ENCODE measurements at places on chromosomes 12 and 14. TPM values are rescaled to one million over a fixed set of nuclear protein-coding genes. Genes with fewer than 3 reads are reported as not detected.

- no peaks in the 10 kb centered on the region for H3K36me3 ChIP-seq
- no peak for DNase-seq
- no peak overlapping the region for H3K27ac ChIP-seq
These were observed 323.3 kb upstream of the TMEM132C start for GRCh38 chr12:127943481-127944210.

DNA sequence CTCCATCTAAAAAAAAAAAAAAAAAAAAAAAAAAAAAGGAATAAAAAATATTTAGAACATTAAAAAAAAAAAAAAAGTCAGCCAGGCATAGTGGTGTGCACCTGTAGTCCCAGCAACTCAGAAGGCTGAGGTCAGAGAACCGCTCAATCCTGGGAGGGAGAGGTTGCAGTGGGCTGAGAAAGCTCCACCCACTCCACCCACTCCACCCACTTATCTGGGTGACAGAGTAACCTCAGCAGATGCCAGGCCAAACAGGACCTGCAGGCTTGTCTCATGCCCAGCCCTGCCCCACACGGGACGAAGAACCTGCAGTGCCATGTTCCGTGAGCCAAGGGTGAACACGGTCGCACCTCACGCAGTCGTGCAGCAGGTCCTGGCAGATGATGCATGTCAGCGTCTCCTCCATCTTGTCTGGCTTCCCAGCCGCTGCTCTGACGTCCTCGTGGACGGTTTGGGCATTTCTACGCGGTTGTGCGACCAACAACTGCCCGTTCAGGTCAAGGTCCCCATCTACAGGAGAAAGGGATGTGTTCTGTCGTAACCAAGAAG, 28.6 kb downstream of the CHFR start:
- no peaks in the 10 kb centered on the region for H3K27me3 ChIP-seq
- no peak overlapping the region for H3K27ac ChIP-seq
- no peaks in the 10 kb centered on the region for H3K36me3 ChIP-seq
- no peak overlapping the region for H3K4me3 ChIP-seq
- no peak for DNase-seq

NEUROD4 gene
- total RNA-seq: not detected

PIP4K2C gene
- total RNA-seq: 29.3 TPM

KLRC2 gene
- total RNA-seq: 2.2 TPM
